Activated T-helper 1 cell treated with Interleukin-2 at 50 U/mL for 16 hours (primary cell): ENCODE measurements at places on chromosomes 6 and 20.

GRCh38 chr20:64055893-64056638 is 6.6 kb upstream of the SOX18 start:
- DNase-seq, result no peak

DNA sequence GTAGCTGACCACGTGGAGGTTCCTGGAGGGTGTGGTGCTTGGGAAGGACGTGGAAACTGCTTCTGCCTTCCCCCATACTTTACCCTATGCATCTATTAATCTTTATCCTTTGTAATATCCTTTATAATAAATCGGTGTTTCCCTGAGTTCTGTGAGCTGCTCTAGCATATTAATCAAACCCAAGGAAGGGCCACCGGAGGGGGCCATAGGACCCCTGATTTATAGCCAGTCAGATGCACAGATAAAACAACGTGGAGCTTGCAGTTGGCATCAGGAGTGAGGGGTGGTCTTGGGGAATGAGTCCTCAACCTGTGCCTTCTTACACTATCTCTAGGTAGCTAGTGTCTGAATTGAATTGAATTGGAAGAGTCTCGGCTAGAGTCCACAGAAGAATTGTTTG is 36.5 kb upstream of the TFAP2A start:
- DNase-seq, result no peak

- DNase-seq, result no peak
Observed at GRCh38 chr6:158060455-158061360, 79.0 kb downstream of the SYNJ2 start.

- no peak for DNase-seq
Observed at GRCh38 chr6:91782802-91783201, 1195.9 kb upstream of the MAP3K7 start.

GRCh38 chr6:142637624-142638351 is 307.2 kb downstream of the HIVEP2 start:
- DNase-seq, result no peak

DNA sequence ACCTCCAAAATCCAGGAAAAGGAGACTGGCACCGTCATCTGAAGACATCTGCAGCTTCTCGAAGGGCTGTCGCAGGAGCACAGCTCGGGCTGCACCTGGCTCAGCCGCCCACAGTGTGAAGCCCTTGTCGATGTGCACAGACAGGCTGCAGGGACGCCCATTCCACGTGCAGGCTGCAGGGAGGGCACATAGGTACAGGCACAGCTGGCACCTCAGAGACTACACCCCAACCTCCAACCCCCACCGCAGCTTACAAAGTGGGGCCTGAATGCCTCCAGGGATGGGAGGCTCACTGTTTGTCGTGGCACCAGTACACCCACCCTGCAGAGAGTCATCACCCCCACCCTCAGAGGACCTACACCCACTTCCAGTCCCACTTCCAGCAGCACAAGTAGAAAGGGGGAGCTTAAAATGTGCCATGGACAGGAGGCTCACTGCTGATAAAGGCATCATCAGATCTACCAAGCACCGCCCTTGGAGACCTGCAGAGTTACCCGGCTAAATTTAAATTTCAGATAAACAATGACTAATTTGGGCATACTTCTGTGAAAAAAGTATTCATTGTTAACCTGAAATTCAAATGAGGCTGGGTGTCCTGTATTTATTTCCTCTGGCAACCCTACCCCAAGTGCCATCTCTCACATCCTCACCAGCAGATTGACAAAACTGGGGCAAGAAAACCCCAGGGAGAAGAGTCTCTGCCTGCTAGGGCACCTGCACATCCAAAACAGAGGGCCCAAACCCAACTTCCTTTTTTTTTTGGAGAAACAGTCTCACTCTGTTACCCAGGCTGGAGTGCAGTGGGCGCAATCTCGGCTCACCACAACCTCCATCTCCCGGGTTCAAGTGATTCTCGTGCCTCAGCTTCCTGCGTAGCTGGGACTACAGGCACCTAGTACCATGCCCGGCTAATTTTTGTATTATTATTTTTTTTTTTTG is 7.7 kb upstream of the CDK5RAP1 start:
- no peak for DNase-seq

- no peak for DNase-seq
Observed at GRCh38 chr6:90584636-90585255, 2.1 kb downstream of the MAP3K7 start.

DNA sequence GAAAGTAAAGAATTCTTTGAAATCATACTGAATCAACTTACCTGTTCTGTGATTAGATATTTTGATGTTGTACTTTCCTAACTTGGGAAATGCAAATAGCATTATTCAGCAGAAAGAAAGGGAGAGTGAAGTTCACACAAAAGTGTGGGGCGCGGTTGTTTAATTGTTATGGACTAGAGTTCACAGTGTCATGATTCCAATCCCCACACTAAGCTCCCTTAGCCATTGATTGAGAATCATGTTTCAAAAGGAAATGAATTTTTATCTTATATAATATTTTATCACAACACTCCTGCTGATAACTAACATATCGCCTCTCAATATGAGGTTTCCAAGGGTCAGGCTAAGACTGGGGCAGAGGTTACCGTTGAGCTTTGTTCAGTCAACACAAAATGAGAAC is 3.0 kb upstream of the GSTA5 start:
- no peak for DNase-seq

GRCh38 chr6:67030861-67031260 is 1323.8 kb upstream of the EYS start:
- DNase-seq, result no peak

- DNase-seq, result no peak
Observed at GRCh38 chr6:13796781-13797180, 17.6 kb downstream of the MCUR1 start.

GRCh38 chr6:72140795-72141194 is 254.4 kb downstream of the RIMS1 start:
- DNase-seq, result no peak

- no peak for DNase-seq
Observed at GRCh38 chr6:38955861-38956260, 92.7 kb upstream of the GLP1R start.

DNA sequence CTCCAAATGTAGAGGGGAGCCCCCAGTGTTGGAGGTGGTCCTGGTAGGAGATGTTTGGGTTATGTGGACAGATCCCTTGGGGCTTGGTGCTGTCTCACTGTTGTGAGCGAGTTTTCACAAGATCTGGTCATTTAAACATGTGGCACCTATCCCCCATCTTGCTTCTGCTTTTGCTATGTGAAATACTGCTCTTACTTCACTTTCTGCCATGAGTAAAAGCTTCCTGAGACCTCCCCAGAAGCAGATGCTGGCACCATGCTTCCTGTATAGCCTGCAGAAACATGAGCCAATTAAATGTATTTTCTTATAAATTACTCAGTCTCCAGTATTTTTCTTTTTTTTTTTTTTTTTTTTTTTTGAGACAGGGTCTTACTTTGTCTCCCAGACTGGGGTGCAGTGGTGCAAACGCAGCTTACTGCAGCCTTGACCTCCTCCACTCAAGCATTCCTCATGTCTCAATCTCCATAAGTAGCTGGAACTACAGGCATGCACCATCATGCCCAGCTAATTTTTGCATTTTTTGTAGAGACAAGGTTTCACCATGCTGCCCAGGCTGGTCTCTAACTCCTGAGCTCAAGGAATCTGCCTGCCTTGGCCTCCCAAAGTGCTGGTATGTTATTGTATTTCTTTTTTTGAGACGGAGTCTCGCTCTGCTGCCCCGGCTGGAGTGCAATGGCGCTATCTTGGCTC is 177.1 kb downstream of the ALDH8A1 start:
- DNase-seq, result no peak

DNA sequence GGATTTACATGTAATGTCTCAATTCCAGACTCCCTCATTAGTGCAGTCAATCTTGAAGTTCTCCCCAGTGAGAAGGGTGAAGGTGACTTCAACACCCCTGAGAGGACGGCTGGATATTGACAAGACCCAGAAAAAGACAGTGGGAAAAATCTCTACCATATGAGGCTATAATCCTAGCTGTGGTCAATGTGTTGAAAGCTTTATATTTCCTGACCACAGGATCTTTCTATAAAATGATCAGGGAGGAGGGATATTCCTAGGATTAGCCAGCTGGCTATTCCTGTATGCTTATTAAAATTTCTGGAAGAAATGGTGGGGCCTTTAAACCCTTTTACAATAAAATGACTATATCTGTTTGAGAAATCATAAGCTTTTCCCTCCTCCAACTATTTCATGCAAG is 43.0 kb downstream of the TFAP2B start:
- no peak for DNase-seq

DNA sequence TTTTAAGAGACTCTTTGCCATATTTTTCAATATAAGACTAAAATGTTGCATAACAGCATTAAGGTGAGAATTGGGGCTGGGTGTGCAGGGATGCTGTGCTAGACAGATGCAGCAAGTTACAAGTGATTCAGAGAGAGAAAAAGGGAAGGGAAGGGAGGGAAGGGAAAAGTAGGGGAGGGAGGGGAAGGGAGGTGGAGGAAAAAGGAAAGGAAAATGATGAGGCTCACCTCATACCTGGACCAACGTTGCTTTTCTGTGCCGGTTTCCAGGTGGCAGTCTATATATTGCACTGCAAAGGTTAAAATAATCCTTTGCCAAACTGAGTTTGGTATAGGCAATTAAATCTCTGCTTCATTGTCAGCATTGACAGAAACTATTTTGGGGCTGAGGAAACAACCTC is 155.4 kb upstream of the LAMA2 start:
- no peak for DNase-seq

DNA sequence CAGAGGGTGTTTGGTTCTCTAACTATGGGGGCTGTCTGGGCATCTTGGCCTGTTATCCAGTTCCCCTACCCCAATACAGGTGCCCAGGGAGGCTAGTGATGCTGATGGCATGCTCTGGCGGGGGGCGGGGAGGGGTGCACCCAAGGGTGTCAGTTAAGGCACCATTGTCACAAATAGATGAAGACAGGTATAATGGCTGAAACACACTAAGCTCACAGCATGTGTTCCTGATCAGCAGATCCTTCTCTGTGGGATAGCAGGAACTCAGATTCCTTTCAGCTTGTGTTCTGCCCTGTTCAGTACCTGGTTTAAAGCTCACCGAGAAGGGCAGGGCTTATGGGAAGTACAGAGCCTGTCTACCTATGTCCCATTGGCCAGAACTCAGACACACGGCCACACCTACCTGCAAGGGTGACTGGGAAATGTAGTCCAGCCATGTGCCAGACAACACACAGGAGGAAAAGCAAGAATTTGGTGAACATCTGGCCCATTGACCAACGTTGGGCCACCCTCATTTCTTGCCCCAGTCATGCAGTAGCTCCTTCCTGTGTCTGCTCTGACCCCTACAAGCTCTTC is 3.4 kb upstream of the RSPO4 start:
- DNase-seq, result no peak

DNA sequence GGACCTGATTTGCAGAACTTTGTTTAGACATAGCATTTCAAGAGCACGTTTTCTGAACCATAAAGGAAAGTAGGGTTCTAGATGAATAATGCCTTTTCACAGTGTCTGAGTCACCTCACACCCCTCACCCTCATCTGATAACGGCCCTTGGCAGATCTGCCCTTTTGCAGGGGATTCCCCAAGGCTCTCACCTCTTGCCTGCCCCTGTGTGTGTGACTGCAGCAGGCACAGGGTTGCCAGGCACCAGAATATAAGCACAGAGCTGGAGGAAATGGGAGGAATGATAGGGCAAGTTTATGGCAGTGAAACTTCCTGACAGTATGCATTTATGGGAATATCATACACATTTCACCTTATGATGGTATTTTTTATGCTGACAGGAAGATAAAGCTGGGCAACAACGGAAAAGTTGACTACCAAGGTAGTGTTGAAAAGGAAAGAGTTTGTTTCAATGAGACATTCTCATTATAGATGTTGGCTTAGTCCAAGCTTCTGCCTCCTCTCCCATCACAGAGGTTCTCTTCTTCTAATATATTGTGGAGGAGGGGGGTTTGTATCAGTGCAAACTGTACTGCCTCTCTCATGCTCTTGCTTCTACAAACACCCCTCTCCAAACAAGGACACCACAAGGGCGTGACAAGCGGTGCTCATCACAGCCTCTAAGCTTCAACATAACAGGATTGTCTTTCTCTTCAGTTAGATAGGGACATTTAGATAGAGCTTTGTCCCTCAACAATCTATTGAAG is 101.5 kb upstream of the BACH2 start:
- DNase-seq, result peak; percentile 65

DNA sequence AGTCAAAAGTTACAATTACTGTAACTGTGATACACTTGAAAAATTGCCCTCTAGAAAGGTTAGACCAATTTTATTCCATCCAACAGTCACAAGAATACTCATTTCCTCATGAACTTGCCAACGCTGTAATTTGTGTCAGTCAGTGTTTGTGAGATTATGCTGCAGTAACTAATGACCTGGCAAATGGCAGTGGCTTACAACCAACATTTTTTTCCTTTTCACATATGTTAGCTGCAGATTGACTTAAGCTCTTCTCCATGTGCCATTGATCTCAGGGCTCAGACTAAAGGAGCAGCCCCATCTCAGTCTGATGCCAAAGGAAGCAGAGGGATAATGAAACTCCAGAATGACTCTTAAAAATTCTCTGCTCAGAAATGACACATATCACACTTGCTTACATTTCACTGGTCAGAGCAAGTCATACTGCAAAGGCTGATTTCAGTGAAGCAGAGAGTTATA is 92.3 kb upstream of the ELOVL5 start:
- no peak for DNase-seq

- DNase-seq, result no peak
Observed at GRCh38 chr6:6283746-6284145, 36.7 kb downstream of the F13A1 start.

DNA sequence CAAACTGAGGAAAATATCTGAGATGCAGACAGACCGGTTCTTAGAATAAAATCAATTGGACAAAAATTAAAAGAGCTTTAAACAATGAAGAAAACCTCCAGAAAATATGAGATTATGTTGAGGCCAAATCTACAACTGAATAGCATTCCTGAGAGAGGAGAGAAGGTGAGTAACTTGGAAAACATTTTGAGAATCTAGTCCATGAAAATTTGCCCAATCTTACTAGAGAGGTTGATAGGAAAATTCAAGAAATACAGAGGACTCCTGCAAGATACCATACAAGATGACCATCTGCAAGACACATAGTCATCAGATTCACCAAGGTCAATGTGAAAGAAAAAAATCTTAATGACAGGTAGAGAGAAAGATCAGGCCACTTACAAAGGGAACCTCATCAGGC is 437.7 kb upstream of the ADGRB3 start:
- no peak for DNase-seq

DNA sequence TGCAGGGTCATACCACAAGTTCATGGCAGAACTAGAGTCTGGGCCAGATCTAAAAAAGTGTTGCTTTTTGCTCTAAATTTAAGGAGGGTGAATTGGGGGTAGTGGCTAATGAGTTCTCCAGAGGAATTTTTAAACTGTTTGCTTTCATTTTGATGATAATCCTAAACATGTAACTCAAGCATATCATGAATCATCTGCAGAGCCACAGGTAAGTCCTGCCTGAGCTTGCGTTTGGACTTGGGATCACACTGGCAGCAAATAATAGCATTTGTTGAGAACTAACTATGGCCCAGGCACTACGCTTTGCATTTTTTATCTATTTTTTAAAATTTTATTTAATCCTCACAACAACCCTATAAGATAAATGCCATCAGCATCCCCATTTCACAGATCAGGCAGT is 27.4 kb downstream of the FAM110A start:
- no peak for DNase-seq

DNA sequence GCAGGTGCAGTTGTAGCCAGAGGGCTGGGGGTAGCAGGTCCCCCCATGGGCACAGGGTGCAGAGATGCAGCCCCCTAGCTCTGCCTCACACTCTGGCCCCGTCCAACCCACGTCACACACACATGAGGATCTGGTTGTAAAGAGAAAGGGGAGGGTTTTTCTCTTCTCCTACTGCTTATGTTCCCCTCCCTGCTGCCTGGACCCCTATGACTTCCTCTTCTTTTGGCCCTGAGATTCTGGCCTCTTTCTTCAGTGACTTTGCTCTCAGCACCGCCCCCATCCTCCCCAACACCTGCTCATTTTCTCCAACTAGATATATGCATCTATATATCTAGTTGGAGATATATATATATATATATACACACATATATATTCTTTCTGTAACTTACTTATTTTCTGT is 9.7 kb downstream of the NOTCH4 start:
- DNase-seq, result no peak
